ENCODE measurements at places on chromosomes 1 and 21.

DNA sequence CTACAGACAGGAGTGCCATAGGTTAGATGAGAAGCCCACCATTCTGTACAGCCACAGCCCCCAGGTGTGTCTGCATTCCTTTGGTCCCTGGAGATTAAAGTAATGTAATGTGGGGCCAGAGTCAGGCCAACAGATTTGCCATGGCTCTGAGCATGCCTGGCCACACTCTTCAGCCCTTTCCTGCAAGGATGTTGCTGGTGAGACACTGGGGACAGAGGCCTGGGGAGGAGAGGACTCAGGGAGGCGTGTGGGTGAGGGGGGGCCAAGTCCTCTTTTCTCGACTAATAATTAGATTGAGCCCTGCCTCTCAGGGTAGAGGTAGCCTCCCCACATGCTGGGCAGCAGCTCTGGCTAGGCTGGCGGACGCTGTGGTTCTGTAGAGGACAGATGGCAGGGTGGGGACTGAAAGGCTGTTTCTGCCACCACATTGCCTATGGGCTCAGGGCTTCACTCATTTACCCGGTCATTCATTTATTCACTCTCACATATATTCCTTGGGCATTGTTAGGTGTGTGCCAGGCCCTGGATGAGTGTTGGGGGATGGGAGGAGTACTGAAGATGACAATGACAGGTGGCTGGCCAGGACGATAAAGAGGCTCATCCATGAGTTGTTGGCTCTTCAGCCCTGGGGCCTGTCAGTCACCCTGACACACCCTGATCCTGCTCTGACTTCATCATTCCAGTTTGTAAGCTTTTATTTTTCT lies 7.1 kb upstream of the PRCC start:
- no peak for DNase-seq

DNA sequence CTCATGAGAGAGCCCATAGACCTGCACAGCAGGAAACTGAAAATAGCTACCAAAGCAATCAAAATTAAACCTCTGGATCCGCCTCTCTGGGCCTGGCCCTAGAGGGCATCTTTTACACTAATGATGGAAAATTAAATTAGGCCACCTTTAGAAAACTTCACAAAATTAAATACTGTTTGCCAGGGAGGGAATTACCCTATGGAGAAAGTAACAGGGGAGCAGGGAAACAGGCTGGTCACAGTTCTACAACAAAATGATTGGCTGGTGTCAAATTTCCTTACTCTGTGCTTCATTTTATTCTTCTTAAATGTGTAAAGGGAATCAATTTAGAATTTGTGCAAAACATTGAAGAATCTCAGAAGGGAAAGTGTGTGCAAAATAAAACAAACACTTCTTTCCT lies 62.4 kb downstream of the SPATA46 start:
- no peak for DNase-seq

GRCh38 chr1:109722908-109723691 lies 11.0 kb downstream of the GSTM5 start:
- no peak for DNase-seq

GRCh38 chr1:16938351-16939321 lies 16.9 kb downstream of the CROCC start:
- DNase-seq = no peak

Measured in stimulated activated CD4-positive, alpha-beta T cell treated with anti-CD3 and anti-CD28 coated beads, Interleukin-12 subunit alpha, Interleukin-12 subunit beta, amount 100 ng/mL, for 24 hours (primary cell).